ENCODE measurements at places on chromosomes 7 and 10.

- H3K27me3 ChIP-seq: no peaks in the 10 kb centered on the region
- H3K4me1 ChIP-seq: peaks cover 8% of the 10 kb centered on the region
- no peaks in the 10 kb centered on the region for H3K36me3 ChIP-seq
- no peak for DNase-seq
Observed at GRCh38 chr10:30821261-30821993, 191.9 kb upstream of the LYZL2 start.

GRCh38 chr7:141573511-141573910, 22.3 kb downstream of the AGK start:
- no peak overlapping the region for H3K4me3 ChIP-seq
- peaks cover 75% of the 10 kb centered on the region for H3K36me3 ChIP-seq
- H3K27ac ChIP-seq: no peak overlapping the region
- no peaks in the 10 kb centered on the region for H3K4me1 ChIP-seq

GRCh38 chr7:2159176-2159520, 73.6 kb downstream of the MAD1L1 start:
- no peaks in the 10 kb centered on the region for H3K27me3 ChIP-seq
- DNase-seq: no peak
- H3K4me1 ChIP-seq: peaks cover 37% of the 10 kb centered on the region
- no peak overlapping the region for H3K27ac ChIP-seq
- H3K36me3 ChIP-seq: no peaks in the 10 kb centered on the region
- H3K4me3 ChIP-seq: no peak overlapping the region

DNA sequence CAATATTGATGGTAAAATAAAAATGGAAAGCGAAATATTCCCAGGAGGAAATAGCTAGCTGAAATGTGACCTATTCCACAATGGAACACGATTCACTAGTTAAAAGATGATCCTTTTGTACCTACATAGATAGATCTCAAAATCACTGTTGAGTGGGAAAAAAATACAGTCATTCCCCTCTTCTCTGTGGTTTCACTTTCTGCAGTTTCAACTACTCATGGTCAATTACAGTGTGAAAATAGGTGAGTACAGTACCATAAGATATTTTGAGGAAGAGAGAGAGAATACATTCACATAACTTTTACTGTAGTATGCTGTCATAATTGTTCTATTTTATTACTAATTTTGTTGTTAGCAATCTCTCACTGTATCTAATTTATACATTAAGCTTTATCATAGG, 56.0 kb upstream of the COL13A1 start:
- no peaks in the 10 kb centered on the region for H3K36me3 ChIP-seq
- no peak overlapping the region for H3K27ac ChIP-seq
- no peak for DNase-seq

- H3K36me3 ChIP-seq: no peaks in the 10 kb centered on the region
- H3K4me3 ChIP-seq: peak within 1 kb of the TSS; percentile 42
- H3K27ac ChIP-seq: no peak within 1 kb of the TSS
- DNase-seq: no peak
- no peaks in the 10 kb centered on the region for H3K27me3 ChIP-seq
Observed at GRCh38 chr7:98869597-98870120, at the start of gene TMEM130. TMEM130 (minus strand) TSS chr7:98870014; CDS start chr7:98869861, 153 bp downstream.

- H3K36me3 ChIP-seq: no peaks in the 10 kb centered on the region
- no peaks in the 10 kb centered on the region for H3K27me3 ChIP-seq
- H3K4me1 ChIP-seq: no peaks in the 10 kb centered on the region
- H3K4me3 ChIP-seq: no peak overlapping the region
- H3K27ac ChIP-seq: no peak overlapping the region
- no peak for DNase-seq
Observed at GRCh38 chr7:3461923-3462322, 160.9 kb downstream of the SDK1 start.

GRCh38 chr7:33706771-33707200, 198.6 kb upstream of the BMPER start:
- H3K4me3 ChIP-seq: no peak overlapping the region
- H3K36me3 ChIP-seq: no peaks in the 10 kb centered on the region
- DNase-seq: no peak
- H3K27me3 ChIP-seq: no peaks in the 10 kb centered on the region

GRCh38 chr10:65754112-65754511, 1171.7 kb upstream of the LRRTM3 start:
- H3K36me3 ChIP-seq: no peaks in the 10 kb centered on the region
- no peak for DNase-seq
- no peaks in the 10 kb centered on the region for H3K4me1 ChIP-seq

DNA sequence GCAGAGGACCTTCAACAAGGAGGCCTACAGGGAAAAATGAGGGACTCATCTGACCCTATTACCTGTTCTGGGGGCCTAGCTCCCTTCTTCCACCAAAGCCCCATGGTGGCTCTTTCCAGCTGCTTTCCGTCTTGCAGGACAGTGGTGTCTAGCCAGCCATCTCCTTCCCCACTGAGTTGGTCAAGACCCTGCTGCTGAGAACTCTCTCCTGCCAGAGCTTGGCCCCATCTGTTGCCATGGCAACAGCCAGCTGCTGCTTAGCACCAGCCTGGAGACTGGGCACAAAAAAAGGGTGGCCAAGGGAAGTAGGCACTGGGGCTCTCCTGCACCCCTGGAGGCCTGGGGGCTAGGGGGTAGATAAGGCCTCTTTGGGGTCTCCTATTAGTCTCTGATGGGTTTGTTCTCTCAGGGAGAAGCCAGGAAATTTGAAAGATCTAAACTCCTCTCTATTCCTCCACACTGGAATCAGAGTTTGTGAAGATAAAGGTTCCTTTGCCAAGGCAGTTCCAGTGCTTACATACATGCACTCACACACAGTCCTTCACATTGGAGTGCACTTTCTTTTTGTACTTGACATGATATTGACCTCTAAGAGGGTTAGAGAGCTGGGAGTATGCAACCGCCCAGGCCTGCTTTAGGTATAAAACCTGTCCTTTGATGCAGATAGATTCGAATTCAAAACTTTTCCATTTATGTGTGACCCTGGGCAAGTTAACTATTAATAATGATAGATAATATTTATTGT, 15.8 kb downstream of the TSPAN33 start:
- no peak for DNase-seq
- H3K27ac ChIP-seq: no peak overlapping the region
- H3K4me1 ChIP-seq: no peaks in the 10 kb centered on the region
- no peaks in the 10 kb centered on the region for H3K36me3 ChIP-seq
- H3K4me3 ChIP-seq: no peak overlapping the region

DNA sequence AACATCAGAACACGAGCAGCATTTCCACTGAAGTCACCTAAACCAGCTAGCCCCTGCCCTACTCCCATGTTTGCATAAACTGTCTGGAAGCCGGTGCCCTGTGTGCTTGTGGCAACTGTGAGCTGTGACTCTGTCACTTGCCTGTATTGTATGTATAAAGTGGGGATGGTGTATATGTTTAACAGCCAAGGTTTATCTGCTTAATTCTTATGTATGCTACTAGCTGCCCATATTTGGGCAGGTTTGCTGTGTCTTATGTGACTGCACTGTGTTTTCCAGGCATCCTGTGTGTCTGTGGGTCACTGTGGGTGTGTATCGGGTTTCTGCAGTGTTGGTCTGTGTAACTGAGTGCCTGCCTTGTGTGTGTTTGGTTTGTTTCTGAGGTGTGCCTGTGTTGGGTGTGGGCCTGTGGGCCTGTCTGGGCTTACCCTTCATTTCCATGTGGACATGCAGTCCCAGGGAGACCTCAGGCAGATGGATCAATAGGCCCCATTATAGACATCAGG, 9.3 kb downstream of the LBX1 start:
- H3K27me3 ChIP-seq: peaks cover 100% of the 10 kb centered on the region
- H3K27ac ChIP-seq: no peak overlapping the region
- peaks cover 81% of the 10 kb centered on the region for H3K4me1 ChIP-seq
- H3K4me3 ChIP-seq: no peak overlapping the region

DNA sequence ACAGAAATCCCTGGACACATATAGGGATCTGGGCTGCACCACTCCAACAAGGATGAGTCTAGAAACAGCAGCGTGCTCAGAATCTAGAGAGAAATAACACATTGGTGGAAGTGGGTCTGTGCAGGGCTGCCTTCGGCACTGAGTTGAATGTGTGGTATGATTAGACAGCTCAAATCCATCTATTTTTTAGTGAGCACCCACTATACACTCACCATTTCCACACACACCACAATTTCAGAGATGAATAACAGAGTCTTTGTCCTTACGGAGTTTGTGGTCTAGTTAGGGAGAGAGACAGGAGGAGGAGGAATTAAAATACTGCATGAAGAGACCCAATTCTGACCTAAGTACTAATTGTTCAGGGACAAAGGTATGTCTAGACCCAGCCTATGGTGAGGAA, 44.2 kb downstream of the JAZF1 start:
- peaks cover 14% of the 10 kb centered on the region for H3K4me1 ChIP-seq
- no peaks in the 10 kb centered on the region for H3K27me3 ChIP-seq
- no peak overlapping the region for H3K4me3 ChIP-seq
- DNase-seq: no peak
- no peaks in the 10 kb centered on the region for H3K36me3 ChIP-seq
